ENCODE measurements at places on chromosomes 11 and 22.

GRCh38 chr22:39688186-39688785 lies 117.7 kb downstream of the CACNA1I start:
- no peak for DNase-seq

GRCh38 chr11:107916671-107917241 lies 11.5 kb upstream of the RAB39A start:
- DNase-seq = no peak

GRCh38 chr22:31378123-31378522 lies 21.3 kb upstream of the DRG1 start:
- DNase-seq = no peak

DNA sequence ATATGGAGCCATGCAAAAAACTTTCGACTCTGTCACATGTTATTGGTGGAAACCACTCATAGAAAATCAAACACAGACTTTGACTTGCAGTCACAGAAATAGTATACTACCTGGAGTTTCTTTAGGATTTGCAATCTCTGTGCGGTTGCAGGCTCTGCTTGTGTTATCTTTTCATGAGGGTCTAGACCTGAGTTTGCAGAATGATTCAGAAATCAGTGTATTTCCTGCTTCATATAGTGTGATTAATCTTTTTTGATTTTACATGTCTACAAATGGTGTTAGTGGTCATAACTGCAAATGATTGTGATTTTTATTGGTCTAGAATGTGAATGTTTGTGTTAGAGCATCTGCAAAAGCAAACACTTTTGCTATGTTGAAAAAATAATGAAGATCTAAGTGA lies 690.2 kb downstream of the NTM start:
- no peak for DNase-seq

DNA sequence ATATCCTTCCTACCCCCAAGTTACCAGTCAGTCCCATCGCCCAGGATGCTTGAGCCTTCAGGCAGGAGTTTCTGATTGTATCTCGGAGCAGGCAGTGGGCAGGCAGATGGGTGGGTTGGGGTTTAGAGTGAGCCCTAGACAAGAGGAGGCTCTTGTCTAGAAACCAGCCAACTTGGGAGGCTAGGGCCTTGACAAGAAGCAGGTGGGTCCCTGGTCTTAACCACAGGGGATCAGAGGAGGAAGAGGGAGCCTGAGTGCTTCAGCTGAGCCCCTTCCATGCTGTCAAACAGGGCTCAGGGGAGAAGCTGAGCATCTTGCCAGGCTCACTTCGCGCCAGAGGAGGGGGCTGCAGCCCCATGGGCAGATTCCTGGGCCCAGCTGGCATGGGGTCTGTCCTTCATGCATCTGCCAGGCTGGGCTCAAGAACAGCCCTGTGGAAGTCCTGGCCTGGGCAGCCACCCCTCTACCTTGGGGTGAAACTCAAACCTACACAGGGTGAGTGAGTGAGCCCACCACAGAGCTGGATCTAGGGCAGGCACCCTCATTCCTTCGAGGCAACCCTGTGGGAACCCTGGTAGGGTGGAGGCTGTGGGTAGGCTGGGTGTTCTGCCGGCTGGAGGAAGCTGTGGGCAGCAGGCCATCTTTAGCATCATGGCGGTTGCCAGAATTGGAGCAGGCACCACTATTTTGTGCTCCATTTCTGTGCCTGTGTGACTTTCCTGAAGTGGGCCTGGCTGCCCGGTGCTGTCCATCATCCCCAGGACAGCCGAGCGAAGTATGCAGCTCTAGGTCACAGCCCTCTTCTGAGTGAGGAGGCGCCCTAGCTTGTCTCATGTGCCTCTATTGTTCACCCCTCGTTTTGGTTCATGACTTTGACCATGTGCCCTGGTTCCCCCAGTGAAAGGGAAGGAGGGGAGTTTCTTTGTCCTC lies 108.1 kb downstream of the MORC2 start:
- no peak for DNase-seq

GRCh38 chr11:106697058-106697457 lies 321.2 kb downstream of the GUCY1A2 start:
- DNase-seq = no peak

DNA sequence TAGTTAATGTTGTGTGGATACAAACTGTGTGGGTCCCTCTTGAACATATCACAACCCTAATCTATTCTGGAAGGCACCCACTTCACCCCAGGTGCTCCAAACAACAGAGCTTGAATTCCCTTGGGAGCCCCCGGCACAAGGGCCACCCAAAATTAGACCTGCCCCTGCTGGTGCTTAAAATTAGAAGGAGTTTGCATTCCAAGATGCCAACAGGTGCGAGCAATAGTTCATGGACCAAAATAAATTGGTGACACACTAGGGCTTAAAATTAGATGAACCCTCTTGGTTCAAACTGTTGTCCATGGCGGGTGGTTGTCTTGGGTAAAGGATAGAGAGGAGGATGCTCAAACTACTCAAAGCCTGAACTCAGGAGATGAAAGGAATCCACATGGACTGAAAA lies 291.5 kb downstream of the MN1 start:
- DNase-seq = no peak

GRCh38 chr11:21861314-21861713 lies 331.6 kb upstream of the ANO5 start:
- DNase-seq = no peak

DNA sequence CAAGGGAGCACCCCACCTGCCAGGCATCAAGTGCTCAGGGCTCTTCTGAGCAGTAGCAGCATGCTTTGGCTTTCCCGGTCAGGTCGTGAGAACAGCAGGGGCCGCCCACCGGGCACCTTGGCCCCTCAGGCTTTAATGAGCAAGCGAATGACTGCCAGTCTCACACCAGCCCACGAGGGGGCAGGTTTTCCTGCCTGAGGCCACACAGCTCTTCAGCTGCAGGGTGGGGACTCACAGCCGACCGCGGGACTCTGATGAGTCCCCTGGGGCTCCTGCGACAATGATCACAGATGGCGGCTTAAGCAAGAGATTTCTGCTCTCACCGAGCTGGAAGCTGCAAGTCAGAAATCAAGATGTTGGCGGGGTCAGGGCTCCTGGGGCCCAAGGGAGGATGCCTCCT lies 14.3 kb upstream of the FGF19 start:
- peak; percentile 81 for DNase-seq

DNA sequence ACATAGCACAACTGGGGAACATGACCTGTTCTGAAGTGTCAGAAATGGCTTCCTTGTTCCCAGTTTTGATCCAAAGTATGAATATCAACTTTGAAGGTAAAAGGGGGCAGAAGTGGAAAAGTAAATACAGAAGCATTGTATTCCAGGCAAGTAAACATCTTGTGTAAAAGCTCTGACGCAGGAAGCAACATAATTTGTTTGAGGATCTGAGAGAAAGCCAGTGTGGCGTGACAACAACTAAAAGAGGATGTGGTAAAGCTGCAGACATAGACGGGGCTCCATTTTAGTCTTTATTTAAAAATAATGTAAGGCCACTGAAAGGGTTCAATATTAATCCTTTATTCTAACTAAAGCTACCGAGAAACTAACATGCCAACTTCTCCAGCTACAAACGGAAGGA lies 310.2 kb downstream of the DLG2 start:
- DNase-seq = peak; percentile 88

- DNase-seq = no peak
Measured at GRCh38 chr11:61736310-61736709, 16.1 kb upstream of the MYRF start.

DNA sequence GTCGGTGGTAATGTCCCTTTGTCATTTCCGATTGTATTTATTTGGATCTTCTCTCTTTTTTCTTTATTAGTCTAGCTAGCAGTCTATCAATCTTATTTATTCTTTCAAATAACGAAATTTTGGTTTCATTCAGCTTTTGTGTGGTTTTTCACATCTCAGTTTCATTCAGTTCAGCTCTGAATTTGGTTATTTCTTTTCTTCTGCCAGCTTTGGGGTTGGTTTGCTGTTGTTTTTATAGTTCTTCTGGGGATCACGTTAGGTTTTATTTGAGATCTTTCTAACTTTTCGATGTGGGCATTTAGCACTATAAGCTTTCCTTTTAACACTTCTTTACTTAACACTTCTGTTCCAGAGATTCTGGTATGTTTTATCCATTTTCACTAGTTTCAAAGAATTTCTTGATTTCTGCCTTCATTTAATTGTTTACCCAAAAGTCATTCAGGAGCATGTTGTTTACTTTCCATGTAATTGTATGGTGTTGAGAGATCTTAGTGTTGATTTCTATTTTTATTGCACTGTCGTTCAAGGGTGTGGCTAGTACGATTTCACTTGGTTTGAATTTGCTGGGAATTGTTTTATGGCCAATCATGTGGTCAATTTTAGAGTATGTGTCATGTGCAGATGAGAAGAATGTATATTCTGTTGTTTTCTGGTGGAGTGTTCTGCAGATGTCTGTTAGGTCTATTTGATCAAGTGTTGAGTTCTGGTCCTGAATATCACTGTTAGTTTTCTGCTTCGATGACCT lies 7.7 kb upstream of the SCGB1D1 start:
- DNase-seq = no peak

GRCh38 chr11:130840679-130841078 lies 75.6 kb downstream of the SNX19 start:
- DNase-seq = no peak

DNA sequence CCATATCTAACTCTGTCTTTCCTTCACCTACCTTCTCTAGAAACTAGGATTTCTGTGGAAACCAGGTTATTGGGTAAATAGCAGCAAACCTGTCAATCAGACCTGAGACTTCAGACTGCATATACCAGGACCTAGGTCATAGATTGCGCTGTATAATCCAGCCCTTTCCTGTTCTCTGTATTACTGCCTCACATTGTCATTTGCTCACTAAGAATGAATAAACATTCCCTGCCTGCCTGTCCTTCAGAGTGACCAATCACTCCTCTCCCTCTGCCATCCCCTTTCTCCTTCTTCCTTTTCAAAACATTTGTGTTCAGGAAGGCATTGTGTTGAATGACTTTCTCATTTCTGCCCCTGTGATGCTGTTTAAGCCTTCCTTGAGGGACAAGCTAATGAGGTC lies 14.1 kb upstream of the FZD4 start:
- DNase-seq = no peak

DNA sequence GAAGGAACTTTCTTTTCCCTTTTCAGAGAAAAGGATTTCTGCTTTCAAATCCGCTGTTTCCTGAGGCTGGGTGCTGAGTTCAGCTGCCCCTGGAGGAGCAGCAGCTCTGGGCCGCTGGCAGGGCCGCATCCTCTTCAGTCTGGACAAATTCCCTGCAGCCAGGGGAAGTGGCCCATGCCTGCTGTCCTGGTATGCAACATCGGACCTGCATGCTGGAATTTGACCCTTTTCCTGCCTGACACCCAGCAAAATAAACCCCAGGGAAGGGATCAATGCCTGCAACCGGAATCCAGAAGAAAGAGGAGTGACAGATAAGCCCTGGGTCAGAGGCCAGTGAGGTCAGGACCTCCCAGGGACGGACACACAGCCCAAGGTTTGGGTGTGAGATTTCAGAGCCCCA lies 54.1 kb upstream of the LINC01488 start:
- DNase-seq = no peak

DNA sequence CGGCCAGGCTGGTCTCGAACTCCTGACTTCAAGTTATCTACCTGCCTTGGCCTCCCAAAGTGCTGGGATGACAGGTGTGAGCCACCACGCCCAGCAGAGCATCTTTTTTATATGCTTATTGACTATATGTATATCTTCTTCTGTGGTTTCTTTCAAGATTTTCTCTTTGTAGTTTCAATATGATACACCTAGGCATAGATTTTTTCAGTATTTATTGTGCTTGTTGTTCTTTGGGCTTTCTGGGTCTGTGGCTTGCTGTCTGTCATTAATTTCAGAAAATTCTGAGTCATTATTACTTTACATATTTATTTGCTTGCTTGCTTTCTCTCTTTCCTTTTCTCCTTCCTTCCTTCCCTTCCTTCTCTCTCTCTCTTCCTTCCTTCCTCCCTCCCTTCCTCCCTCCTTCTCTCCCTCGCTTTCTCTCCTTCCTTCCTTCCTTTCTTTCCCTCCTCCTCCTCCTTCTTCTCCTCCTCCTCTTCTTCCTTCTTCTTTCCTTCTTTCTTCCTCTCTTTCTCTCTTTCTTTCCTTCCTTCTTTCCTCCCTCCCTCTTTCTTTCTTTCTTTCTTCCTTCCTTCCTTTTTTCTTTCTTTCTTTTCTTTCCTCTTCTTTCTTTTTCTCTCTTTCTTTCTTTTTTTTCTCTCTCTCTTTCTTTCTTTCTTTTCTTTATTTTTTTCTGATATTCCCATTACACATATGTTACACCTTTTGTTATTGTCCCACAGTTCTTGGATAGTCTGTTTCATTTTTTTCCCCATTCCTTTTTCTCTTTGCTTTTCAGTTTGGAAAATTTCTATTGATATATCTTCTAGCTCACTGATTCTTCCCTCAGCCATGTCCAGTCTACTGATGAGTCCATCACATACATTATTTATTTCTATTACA lies 10.9 kb upstream of the DCHS1 start:
- no peak for DNase-seq

DNA sequence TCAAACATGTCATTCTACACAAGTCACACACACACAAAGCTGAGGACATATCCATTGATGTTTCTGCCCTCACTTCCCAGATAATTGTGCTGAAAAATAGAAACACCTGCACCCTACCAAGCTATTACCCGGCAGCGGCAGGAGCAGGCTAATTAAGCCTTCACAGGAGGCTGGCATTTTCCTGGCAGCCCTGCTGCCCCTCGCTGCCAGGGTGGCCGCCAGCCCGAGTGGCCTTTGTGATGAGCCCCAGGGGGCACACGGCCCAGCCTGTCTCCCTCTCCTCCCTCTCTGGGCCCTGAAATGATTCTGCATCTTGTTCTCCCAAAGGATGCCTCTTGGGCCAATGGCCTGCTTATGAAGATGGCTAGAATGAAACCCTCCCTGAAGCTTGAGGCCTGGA lies 76.2 kb upstream of the TP53I11 start:
- peak; percentile 66 for DNase-seq

- no peak for DNase-seq
Measured at GRCh38 chr11:31355817-31356216, 13.7 kb downstream of the DCDC1 start.

- DNase-seq = no peak
Measured at GRCh38 chr11:108805030-108805429, 140.2 kb downstream of the DDX10 start.

DNA sequence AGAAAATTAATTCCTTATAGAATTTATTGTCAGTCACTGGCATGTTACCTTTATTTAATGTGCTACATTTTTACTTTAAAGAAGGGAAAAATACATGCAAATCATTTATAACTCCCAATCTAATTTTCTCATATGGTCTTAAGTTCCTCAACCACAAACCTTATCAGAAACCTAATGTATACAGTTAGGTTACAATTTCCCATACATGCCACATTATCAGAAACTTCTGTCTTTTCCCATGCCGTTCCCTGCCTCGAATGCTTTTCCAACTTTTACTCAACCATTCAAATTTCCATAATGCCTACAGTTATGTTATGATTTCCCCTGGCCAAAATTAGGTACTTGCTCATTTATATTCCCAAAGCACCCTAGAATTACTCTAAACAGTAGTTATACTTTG lies 13.5 kb downstream of the RSF1 start:
- no peak for DNase-seq

DNA sequence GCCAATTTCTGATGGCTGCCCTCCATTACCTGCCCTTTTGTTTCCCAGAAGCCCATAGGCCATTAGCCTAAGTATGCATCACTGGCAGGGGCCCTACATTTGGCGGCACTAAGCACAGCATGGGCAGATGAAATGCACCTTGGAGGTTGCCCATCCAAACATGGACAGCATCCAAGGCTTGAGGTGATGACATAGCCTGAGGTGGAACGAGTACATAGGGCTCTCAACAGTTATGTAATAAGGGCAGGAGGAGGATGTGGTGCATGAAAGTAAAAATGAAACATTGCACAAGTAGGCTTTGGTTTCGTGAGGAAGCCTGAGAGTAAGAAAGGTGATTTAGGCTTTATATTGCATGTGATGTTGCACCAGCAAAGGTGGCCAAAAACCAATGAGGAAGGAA lies 148.1 kb downstream of the FAM76B start:
- no peak for DNase-seq
